Left kidney (tissue), 8 donors: ENCODE measurements at places on chromosomes 1 and 21.
A peak's percentile ranks its signal among the peaks of the same experiment; 100 is the strongest.

- DNase-seq, result no peak
These were observed 43.5 kb downstream of the TRIM33 start for GRCh38 chr1:114467491-114467890.

DNA sequence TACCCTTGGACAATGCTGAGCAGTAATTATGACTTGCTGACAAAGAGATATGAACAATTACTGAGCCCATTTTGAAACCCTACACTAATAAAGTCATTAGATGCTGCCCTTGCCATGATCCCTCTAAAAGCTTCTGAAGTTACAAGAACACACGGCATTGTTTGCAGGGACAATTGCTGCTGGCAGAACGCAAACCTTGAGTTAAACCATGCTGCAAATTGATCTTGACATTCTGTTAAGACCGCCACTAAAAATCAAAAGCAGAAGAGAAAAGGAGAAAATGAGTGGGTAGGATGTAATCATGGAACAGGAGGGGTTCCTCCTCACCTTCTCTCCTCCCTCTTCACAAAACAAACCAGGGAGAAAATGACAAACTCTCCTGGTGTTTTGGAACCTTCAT, 136.2 kb upstream of the DMRTA2 start:
- DNase-seq, result no peak

DNA sequence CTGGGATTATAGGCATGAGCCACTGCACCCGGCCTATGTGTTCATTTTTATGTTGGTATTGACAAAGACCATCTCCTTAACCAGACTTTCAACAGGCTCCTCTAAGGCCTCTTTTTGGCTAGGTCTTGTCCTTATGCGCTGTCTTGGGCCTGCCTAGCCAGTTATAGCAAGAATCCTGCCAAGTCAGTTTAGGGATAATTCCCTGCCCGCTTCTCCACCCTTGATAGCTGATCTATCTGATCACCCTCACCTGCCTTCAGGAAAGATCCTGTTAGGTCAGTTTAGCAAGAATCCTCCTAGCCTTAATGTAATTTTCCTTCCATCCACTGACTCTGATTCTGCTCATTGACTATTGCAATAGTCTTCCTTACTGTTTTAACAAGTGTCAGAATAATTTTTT, 2.4 kb upstream of the B4GALT3 start:
- no peak for DNase-seq

DNA sequence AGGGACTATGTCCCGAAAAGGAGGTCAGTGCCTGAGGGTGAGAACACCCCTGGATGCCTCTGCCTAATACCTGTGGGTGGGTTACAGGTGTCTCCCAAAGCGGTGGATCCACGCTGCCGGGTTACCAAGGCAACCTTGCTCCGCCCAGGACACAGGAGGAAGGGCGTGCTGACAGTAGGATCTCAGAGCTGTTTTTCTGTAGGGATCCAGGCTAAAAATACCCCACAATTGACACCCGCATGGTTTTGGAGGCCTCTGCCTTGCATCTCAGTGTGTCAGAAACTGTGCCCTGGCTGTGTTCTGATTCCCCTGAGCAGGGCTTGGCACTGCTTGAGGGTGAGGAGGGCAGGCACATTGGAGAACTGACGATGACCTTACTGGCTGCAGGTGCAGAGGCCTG, 118.0 kb downstream of the IER5 start:
- no peak for DNase-seq

DNA sequence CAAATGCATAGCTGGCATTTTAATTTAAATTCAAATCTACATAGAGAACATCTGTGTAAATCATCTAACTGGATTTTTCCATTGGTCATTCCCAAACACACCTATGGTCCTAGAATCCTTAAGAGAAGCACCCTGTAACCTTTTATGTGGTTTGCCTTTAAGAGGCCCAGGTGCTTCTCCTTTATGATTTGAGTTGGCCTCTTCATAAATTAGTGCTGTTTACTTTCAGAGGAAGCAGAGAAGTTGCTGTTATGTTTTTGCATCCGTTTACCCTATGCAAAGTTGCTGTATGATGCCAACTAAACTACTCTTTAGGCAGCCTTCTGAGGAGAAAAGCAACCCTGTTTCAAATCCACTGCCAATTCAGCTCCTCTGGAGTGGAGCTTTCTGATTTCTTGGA, 193.8 kb downstream of the HS2ST1 start:
- no peak for DNase-seq

DNA sequence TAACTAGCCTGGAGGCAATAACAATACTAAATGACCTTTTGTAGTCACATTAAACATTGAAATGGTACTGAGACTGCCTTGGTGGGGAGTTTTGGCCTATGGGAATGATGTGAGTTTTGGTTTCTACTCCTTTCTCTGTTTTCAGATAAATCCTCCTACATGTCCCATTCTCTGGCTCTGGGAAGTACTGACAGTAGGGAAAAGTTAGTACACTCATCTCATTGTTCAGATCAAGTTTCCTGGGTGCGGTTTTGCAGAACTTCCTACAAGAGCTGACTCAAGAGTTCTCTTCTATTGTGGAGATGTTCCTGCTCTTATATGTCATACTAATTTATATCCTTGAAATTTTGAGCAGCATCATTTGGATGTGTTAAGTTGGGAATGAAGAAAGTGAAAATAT, 74.2 kb upstream of the MACF1 start:
- no peak for DNase-seq

DNA sequence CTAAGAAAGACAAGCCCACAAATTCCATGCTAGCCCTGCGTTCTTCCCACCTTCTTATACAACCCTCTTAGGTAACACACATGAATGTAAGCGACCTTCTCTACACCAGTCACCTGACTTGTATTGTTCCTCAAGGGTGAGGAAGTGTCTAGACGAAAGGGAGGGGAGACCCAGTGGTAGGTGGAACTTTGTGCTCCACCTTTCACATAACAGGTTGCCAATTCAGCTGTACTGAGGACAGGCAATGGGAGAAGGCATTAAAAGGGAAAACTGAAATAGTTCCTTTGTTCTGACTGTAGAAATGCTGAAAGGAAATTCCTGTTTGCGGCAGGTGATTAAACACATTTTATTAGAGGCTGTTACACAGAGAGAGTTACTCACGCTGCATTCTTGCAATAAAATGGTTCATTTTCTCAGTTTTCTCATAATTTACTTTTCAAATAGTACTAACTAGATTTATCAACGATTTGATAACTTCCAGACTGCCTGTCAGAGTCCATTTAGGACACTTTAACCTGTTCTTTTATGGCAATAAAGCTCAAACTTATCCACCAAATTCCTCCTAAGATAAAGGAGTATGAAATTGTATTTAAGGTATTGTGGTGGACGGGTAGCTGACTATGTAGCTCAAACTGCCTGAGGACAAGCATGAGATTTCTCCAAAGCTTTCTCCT, 17.8 kb upstream of the CHRM3 start:
- DNase-seq, result no peak

GRCh38 chr1:177448652-177449357, 278.0 kb downstream of the BRINP2 start:
- no peak for DNase-seq

GRCh38 chr1:17658837-17659236, 96.3 kb upstream of the ACTL8 start:
- no peak for DNase-seq

GRCh38 chr1:117201808-117202207, 8.9 kb downstream of the VTCN1 start:
- no peak for DNase-seq

- no peak for DNase-seq
These were observed 79.3 kb upstream of the DIRAS3 start for GRCh38 chr1:68129536-68130250.

GRCh38 chr1:29549001-29549400, 312.7 kb downstream of the PTPRU start:
- no peak for DNase-seq

GRCh38 chr1:181541947-181542346, 58.6 kb downstream of the CACNA1E start:
- DNase-seq, result no peak

- DNase-seq, result peak; percentile 45
These were observed 284.4 kb upstream of the GJB5 start for GRCh38 chr1:34470401-34470800.

DNA sequence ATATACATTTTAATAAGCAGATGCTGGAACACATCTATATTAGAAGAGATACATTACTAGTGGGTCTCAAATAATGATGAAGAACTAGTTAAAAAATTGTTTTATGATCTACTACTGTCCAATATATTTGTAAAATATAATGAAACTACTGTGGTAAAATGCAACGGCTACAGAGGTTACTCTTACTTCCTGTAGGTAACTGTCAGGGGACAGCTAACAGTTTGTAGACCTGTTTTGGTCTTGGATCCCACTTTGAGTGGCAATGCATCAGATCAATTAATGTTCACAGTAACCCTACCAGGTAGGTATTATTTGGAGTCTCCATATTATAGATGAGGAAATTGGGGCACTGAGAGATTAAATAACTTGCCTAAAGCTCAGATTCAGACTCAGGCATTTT, 26.7 kb upstream of the MYSM1 start:
- DNase-seq, result no peak

- no peak for DNase-seq
These were observed 247.4 kb downstream of the RHOU start for GRCh38 chr1:228982637-228983036.

DNA sequence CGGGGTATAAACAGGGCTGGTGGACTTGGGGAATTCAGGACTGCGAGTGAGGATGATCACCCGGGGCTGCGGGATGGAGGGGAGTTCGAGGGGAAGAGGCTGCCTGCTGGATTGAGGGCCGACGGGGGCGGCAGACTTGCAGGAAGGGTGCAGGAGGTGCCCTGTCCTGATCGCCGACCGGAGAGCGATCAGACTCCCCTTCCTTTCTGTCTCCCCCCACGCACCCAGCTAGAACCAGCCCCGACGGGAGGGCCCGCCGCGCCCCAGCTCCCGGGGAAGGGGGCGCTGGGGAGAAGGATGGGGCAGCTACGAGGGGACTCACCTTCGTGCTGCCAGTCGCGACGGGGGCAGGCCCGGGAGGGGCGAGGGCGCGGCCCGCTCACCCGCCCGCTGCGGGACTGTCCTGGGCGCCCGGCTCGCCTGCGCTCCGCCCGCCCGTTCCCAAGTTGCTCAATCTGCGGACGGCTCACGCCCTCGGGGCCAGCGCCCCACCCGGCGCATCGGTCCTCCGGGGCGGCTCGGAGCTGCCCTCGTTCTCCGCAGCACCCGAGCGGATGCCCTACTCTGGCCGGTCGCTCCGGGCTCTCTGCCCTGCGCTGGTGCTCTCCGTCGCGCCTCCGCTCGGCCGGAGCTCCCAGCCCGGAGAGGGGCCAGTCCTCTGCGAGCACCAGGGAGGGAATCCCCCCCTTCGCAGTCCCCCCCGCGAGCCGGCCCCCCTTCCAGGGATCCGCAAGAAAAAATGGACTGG, at the start of gene RSPO1:
TSS of gene RSPO1 (minus strand) at position 649 of the 748 bp plus-strand sequence. CDS start 5,231 bp downstream, outside the sequence.
- no peak for DNase-seq

- DNase-seq, result no peak
These were observed 10.3 kb upstream of the ACTL8 start for GRCh38 chr1:17744666-17745478.

DNA sequence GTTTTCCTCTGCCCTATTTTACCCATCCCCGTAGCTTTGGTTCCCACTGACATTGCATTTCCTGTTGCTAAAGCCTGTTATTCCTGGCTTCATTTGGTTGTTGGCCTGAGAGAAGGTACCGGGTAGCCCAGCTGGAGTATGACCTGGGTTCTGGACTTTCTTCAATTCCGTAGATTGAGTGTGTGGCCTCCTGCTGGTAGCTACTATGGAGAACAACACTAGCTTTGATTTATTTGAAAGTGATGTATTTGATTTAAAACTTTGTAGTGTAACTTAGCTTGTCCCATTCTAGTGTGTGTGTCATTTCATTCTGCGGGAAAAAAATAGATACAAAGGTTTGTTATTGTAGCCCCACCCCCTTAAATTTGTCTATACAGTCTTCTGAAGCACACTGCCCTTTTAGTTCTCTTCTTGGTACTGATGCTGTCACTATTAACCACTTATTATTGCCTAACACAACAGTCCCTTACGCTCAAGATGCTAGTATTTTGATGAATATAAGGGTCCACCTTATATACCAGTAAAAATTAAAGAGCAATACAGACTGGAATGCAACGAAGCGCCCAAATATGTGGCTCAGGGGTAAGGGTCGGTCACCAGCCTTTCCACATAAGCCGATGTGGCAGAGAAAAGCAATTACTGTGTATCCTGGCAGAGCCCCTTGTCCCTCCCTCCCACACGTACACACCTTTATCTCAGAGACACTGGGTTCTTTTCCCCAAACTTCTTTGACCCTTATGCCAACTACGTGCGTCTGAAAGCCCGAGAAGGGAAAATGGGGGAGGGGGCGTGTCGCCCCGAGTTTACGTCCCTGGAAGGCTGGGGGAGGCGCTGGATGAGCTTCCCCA, 643 bp upstream of the MOV10 start:
- DNase-seq, result peak; percentile 33

GRCh38 chr1:207863893-207864535, 46.9 kb downstream of the CD34 start:
- DNase-seq, result no peak

- DNase-seq, result peak; percentile 76
These were observed 6.0 kb upstream of the ARHGEF2 start for GRCh38 chr1:155984341-155984740.

DNA sequence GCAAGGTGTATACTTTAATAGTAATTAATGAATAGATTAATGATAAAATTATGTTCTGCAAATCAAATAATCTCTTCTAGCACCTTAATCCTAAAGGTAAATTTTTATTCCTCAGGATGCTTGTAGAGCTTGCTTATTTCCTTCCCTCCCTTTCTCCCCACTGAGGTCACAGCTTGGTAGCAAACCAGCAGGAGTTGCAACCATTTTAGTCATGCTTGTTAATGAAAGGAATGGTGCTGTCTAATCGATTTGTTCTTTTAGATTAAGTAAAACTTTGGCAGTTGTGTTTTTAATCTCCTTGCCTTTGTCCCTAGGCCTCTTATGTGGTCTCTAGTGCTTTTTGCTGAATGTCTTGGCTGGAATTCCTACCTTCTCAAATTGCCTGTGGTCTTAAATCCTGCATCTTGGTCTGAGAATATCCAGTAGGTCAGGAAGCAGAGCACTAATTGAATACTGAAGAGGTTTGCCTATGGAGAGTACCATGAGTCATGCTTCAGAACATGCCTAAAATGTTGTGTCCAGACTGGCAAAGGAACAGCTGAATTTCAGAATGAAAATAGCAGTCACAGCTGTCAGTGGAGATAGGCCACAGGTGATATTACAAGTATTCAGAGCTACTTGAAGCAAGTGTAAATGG, 36.3 kb upstream of the RWDD3 start:
- DNase-seq, result no peak

GRCh38 chr1:234586892-234587485, 23.0 kb downstream of the IRF2BP2 start:
- DNase-seq, result no peak

- no peak for DNase-seq
These were observed 9.3 kb upstream of the LORICRIN start for GRCh38 chr1:153250166-153250565.

DNA sequence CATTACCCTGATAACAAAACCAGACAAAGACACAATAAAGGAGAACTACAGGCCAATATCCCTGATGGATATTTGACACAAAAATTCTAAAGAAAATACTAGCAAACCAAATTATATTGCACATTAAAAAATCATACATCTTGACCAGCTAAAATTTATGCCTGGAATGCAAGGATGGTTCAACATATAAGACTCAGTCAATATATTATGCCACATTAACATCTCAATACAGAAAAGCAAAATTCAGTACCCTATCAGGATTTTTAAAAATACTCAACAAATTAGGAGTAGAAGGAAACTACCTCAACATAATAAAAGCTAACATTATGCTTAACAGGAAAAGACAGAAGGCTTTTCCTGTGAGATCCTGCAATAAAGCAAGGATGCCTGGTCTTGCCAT, 177.1 kb downstream of the MAGI3 start:
- DNase-seq, result no peak

- peak; percentile 35 for DNase-seq
These were observed 280.7 kb downstream of the LMX1A start for GRCh38 chr1:165075725-165076370.

- no peak for DNase-seq
These were observed 130.1 kb upstream of the ERG start for GRCh38 chr21:38628349-38628748.
